ENCODE measurements at places on chromosomes 4 and X.

DNA sequence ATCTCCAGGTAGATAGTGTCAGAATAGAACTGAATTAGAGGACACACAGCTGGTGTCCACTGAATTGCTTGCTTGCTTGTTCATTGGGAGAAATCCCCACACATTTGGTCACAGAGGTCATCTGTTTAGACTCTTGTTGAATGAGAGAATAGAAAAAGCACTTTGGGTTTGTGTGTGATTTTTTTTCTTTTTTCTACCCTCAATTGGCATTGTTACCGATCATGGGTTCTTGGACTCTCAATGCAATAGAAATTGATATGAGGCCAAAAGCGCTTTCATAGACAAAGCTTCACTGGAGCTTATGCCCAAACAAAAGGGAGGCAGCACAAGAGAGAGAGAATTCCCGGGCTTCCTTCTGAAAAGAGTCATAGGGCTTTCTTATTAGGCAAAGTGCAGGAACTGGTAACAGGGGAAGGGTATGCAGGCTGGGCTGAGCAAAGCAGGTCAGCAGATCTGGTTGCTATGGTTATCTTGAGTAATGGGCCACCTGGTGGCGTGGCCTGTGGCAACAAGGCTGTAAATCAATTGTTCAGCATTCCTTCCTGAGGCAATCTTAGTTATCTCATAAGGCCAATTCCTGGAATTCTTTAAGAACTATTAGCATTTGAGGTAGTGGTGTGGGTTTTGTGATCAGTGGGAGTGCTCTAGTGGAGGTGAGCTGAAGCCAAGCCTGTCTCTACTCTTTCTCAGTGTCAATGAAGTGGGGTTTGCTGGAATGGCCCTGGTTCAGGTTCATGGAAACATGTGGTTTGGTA lies 5.3 kb upstream of the GPR82 start:
- no peak for DNase-seq

GRCh38 chr4:10117359-10118047 lies 904 bp upstream of the WDR1 start:
- DNase-seq = no peak

GRCh38 chrX:118116713-118117550 lies at the start of gene KLHL13:
Gene KLHL13 (minus strand): TSS chrX:118116810. CDS start chrX:118028473, 88,337 bp downstream.
- DNase-seq = peak; percentile 23

- no peak for DNase-seq
Measured at GRCh38 chr4:119139311-119139710, 3.7 kb downstream of the MYOZ2 start.

GRCh38 chrX:317424-318067 lies 1.1 kb downstream of the GTPBP6 start:
- no peak for DNase-seq

GRCh38 chr4:106266201-106266600 lies 49.8 kb downstream of the TBCK start:
- DNase-seq = no peak

DNA sequence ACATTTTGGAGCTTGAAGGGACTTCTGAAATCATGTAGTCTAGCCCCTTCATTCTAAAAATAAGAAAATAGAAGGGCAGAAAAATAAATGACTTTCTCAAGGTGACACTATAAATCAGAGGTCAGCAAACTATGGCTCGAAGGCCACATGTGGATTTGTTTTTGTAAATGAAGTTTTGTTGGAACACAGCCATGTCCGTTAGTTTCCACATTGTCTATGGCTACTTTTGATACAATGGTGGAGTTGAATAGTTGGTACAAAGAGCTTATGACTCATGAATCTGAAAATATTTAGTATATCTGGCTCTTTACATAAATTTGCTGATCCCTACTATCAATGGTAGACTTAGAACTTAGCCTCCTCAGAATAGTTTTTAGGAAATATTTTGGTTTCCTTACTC lies 302.4 kb upstream of the PRPS2 start:
- no peak for DNase-seq

- no peak for DNase-seq
Measured at GRCh38 chrX:103414561-103414960, 38.2 kb downstream of the BEX3 start.

DNA sequence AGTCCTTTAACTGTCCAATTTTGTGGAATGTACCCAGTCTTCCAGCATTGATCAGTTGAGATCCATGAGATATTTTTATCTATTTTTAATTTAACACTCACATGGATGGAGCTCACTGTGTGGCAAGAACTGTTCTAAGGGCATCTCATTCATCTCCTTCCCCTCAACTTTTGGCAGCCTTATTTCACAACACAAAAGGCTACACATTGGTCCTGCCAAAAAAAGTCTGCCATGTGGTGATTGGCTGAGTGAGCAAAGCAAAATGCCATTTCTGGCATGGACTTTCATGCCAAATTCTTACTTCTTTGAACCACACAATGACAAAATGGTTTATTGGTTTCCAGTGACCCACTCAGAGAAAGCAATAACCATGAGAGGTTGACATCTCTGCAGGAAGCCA lies 171.6 kb upstream of the MAP3K15 start:
- DNase-seq = no peak

DNA sequence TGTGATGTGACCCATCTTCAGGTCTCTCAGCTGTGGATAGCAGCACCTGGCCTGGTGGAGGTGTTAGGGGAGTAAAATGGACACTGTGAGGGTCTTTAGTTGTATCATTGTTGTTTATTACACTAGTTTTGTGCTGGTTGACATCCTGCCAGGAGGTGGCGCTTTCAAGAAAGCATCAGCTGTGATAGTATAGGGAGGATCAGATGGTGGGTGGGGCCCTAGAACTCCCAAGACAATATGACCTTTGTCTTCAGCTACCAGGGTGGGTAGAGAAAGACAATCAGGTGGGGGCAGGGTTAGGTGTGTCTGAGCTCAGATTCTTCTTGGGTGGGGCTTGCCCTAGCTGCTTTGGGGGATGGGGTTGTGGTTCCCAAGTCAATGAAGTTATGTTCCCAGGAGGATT lies 162.8 kb downstream of the PPP1R2C start:
- no peak for DNase-seq

DNA sequence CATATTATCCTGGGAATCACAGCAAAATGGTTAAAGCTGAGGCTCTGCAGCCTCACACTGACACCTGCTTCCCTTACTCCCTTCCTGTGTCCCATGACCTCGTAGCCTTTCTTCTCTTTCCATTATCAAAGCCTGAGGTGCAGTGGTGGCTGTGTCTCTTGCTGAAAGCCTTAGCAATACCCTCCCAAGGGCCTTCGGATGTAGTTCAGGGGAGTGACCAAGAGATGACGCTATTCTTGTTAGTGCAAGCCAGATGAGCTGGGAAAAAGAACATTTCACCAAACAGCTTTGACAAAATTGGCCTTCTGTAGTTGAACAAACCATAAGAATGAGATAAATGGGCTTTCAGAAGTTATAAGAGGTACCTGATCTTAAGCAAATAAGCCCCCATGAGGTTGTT lies 31.6 kb downstream of the SMIM10L2A start:
- no peak for DNase-seq
